PC-9 (cell line): ENCODE measurements at places on chromosomes 7 and 10. TPM values are rescaled to one million over a fixed set of nuclear protein-coding genes. Genes with fewer than 3 reads are reported as not detected.

- no peak for DNase-seq
Measured at GRCh38 chr7:28509251-28510025, 97.1 kb downstream of the CREB5 start.

Gene SPDYE11
- total RNA-seq = not detected in 2 replicates

Gene GSAP
- total RNA-seq = 15.6 and 17.2 TPM in 2 replicates

Gene NAT16
- total RNA-seq = not detected in 2 replicates

Gene CACNB2
- not detected in 2 replicates for total RNA-seq

DNA sequence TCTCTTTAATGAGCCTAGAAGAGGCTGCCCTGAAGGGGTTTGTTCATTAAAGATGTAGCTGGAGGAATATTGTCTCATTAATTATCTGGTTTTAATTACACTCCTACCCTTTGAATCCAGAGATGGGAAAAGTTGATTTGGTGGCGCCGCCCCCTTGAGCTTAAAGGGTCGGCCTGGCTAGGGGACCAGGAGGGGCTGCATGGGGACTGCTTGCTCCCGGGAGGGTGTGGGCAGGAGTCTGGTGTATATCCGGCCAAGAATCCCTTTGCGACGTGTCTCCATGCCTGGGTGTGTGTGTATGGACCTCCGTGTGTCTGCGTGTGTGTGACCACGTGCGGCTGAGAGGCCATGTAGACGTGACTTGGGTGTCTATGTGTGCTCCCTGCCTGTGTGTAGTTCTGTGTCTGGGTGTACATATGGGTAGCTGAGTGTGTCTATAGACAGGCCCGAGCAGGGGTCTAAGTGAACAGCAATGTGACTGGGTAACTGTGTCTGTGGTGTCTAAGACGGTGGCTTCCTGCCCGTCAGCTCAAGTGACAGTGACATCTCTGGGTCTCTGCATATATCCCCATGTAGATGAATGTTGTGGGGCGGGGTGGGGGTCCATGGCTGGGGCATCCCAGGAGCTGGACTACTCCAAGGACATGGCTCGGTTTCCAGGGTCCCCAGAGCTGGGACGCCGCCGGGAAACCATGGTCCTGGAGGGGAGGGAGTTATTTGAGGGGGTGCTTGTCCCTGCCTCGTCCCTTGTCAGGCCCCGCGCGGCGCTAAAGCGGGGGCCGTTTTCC is 10.7 kb downstream of the LBX1 start:
- no peak for DNase-seq

DNA sequence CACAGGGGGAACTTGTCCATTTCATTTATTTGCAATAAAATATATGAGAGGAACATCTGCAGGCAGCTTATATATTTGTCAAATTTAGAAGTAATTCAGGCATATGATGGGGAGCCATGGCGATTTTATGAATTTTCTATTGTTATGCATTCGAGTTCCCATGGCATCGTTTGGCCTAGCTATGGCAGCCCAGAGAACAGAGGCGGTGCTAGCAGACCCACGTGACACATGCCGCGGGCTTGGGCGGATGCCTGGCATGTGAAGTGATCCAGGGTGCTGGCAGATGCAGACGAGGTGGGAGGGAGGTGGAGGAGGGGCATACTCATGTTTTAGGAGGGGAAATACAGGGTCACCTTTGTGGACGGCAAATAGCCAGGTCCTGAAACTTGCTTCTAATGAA is 560.0 kb upstream of the GALNT17 start:
- no peak for DNase-seq

DNA sequence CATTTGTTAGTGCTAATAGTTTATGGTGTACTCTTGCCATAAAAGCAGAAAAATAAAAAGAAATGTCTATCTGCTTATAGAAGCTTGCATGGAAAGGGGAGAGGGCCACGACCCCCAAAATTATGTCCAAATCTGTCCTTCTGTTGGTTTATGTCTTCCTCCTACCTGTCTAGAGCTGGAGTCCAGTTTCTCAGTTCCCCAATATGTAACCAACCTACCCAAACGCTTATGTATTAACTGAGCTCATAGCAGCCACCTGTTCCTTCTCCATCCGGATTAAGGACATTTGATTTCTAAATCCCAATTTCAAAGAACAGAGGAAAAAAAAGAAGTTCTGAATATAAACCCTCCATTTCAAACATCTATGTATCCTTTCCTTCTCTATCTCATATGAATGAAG is 30.3 kb upstream of the TPK1 start:
- no peak for DNase-seq

GRCh38 chr7:159143780-159144757 is 598 bp downstream of the VIPR2 start:
- no peak for DNase-seq

GRCh38 chr10:125628104-125629049 is 54.6 kb downstream of the TEX36 start:
- no peak for DNase-seq

Gene KIAA1217
- total RNA-seq = 26.2 and 41.1 TPM in 2 replicates

Gene SEMA3A
- total RNA-seq = 6.1 and 6.3 TPM in 2 replicates

Gene DYNC1I1
- total RNA-seq = not detected in 2 replicates

DNA sequence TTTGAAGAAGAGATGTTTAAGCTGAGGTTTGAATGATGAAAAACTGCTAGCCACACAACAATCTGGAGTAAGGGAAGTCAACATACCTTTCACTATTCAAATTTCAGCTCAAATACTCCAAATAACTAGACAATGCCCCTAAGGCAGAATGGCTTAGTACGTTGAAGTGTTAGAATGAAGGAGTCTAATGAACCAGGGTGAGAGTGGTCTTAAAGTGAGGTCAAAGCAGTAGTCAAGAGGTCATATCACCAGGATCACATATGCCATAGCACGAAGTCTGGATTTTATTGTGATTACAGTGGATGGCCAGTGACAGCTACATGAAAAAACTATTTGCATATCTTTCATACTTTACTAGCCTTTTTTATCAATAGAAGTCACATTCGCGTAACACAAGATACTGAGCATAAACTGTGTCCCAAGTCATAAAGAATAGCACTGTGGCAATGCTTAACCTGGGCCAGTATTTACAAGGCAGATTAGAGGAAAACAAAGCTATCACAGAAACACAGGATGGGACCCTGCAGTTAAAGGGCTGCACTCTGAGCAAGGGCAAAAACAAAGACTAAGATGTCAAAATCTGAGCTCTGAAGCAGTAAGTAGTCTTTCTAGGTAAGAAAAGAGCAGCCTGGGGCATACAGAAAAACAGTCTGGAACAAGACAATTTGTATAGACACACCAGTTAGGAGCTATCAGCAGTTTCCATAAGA is 61.5 kb downstream of the HYCC1 start:
- no peak for DNase-seq

Gene STOX1
- 3.9 and 4.4 TPM in 2 replicates for total RNA-seq

GRCh38 chr7:111752022-111752582 is 189.8 kb upstream of the IMMP2L start:
- DNase-seq = no peak

DNA sequence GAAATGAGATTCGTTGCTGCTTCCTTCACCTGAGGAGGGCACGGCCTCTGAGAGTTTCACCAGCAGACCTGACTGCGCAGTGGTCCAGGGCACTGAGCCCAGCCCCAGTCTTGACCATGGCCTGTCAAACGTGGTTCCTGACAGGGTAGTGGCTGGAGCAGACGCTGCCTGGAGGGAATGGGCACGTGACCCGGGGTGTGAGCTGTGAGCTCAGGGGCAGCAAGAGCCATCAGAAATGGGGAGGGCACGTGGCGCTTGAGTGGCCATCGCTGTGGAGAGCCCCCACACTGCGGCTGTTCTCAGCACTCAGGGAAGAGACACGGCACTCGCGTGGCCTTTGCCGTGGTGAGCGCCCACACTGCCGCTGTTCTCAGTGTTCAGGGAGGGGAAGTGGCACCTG is 12.0 kb downstream of the FAM20C start:
- DNase-seq = no peak

- DNase-seq = no peak
Measured at GRCh38 chr10:31129271-31129670, 97.6 kb upstream of the ZNF438 start.

DNA sequence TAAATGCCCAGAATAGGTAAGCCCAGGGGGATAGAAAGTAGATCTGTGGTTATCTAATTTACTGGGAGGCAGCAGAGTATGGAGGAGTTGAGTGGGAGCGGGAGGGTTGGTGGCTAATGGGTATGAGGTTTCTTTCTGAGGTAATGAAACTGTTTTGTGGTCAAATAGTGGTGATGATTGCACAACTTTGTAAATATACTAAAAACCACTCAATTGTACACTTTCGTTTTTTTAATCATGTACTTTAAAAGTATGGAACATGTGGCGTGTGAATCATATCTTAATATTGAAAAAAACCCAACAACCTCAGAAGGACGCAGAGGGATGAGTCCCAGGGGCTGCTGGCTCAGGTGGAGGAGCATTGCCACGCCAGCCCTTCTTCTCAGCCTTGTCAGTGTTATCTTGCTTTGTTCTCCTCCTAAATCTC is 118.1 kb downstream of the WDR11 start:
- no peak for DNase-seq

Gene VGF
- total RNA-seq = 2.1 and 2.3 TPM in 2 replicates

GRCh38 chr10:24219963-24220362 is 11.0 kb downstream of the KIAA1217 start:
- DNase-seq = no peak
